ENCODE measurements at places on chromosomes 6 and 20. TPM values are rescaled to one million over a fixed set of nuclear protein-coding genes. Genes with fewer than 3 reads are reported as not detected.

DNA sequence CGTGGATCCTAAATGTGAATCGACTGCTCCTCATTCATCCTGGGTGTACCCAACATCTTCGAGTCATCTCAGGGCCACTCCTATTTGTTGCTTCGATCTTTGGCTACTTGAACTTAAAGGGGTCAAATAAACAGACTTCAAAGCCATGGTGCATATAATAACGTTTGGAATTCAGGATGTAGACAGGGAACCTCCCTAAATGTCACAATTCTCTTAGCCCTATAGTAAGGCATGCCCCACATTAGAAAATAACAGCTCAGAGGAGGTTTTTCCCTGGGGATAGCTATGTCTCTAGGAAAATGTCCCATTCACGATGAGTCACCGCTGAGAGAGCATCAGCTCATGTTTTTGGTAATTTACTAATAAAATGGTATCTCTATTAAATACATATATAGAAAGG is 54.8 kb upstream of the BMP6 start:
- no peak for DNase-seq

GRCh38 chr6:113122060-113122459 is 735.1 kb upstream of the MARCKS start:
- no peak for DNase-seq

EYA4 gene
- not detected for total RNA-seq

GRCh38 chr20:23459461-23460150 is 6.9 kb upstream of the CST11 start:
- no peak for DNase-seq

GRCh38 chr6:9398071-9398766 is 962.9 kb upstream of the SLC35B3 start:
- DNase-seq = no peak

MLIP gene
- total RNA-seq = not detected

MATN4 gene
- 0.13 TPM for total RNA-seq

HLA-DRA gene
- 1.8 TPM for total RNA-seq

SPINT4 gene
- not detected for total RNA-seq

FKBP5 gene
- 104 TPM for total RNA-seq

DNA sequence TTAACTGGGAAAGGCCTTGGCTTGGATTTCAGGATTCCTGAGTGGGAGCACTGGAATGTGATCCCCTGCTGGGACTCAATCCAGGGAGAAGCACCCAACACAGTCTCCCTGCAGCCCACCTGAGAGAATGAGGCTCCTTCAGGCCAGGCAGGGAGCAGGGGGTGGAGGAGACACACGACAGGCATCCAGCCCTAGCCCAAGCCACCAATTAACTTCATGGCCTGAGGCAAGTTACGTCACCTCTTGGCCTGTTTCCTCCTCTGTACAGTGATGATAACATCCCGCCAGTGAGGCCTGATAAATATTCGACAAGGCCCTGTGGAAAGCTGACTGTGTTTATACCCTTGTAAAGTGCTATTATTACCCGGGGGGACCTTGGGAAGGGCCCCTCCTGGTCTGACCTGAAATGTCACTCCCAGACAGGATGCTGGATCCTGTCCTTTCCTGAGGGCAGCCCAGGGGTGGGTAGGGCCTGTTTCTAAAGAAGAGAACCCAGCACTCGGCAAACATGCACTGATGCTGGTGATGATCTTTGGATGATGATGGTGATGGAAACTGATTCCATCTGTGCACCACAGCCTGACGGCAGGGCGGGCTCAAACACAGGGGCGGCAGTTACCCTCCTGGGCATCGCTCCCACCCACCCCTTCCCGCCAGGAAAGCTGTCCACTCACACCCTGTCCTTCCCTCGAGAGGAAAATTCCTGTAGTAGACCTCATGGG is 12.4 kb downstream of the FRS3 start:
- DNase-seq = peak; percentile 85

- DNase-seq = no peak
These were observed 28.4 kb downstream of the SYNDIG1 start for GRCh38 chr20:24497851-24498250.

DNA sequence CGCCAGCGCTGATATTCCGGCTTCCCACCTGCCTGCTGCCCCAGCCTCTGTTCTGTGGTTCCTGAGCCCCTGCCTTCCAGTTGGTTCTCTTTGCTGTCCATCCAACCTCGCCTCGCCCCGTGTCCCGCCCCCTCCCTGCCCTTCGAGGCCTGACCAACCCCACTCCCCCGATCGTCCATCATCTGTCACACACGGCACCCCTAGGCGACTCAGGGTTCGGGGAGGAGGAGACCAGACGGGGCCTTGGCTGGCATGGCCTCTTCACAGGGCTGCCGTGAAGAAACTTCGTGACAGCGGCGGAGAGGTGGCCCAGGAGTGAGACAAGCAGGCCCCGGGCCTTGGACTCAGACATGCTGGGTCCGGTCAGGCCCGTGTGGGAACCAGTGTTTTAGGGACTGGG is 226.1 kb downstream of the QKI start:
- DNase-seq = no peak

RSPO3 gene
- total RNA-seq = not detected

UST gene
- not detected for total RNA-seq

LRFN2 gene
- not detected for total RNA-seq

GRCh38 chr6:158837684-158838625 is 18.8 kb upstream of the EZR start:
- no peak for DNase-seq

NOTCH4 gene
- 2.7 TPM for total RNA-seq

DNA sequence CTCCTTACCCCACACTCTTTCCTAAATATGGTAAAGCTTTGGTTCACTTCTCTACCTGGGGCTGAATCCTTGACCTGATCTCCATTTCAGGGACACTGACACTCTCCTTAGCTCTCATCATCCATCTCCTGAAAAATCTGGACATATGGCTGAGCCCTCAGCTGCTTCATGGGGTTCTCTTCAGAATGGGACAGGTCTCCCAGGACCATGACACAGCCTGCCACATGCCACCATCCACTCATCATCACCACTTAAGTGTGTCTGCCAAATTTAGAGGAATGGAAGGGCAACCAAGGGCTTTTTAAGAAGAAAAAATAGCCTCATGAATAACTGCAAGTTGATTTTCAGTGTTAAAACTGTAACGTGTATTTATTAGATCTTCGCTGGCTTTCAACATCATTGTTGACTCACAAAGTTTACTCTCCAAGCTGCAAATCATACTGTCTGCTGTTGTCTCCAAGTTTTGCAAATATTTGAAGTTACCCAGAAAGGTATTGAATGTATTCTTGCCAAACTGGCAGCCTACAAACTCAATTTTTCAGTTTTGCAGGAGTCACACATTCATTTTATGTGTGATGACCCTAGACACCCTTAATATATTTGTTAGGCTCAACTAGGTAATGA is 41.1 kb downstream of the HS3ST5 start:
- DNase-seq = no peak

GRCh38 chr20:29325304-29325640 is 1932.2 kb upstream of the DEFB115 start:
- peak; percentile 20 for DNase-seq

QRSL1 gene
- total RNA-seq = 19.6 TPM

DNA sequence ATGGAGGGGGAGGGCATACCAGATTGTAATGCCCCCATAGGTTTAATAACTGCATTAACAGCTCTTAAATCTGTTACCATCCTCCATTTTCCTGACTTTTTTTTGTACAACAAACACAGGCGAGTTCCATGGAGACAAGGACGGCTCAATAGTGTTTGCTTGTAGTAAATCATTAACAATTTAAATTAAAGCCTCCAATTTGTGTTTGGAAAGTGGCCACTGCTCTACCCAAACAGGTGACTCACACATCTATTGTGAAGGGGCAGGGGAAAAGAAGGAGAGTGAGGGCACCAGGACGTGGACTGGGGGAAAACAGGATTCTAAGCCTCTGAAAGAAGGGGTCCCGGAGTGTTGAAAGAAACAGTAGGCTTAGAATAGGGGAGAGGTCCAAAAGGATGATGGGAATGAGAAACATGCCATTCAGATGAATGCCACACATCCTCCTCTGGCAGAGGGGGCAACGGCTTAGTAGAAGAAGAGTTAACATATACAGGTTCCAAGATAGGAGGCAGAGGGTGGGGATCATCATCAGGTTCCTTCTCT is 6.9 kb downstream of the GLYATL3 start:
- no peak for DNase-seq

- no peak for DNase-seq
These were observed 30.4 kb upstream of the CD93 start for GRCh38 chr20:23116311-23117089.

DNA sequence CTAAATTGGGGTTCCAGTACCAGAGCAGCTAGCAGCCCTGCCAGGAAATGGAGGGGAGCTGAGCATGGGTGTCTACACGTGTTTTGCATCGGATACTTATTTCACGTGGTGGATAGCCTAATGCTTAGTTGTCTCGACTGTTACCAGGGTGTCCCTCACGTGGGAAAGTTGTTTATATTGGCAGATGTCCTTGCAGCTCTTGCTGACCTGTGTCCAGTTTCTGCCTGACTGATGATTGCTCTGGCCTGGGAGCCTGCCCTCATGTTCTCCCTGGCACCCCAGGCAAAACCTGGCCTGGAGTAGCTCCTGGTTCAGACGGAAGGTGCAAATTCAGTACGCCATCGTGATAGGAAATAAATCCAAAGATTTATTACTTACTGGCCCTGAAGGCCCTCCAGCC is 11.8 kb upstream of the FERMT1 start:
- no peak for DNase-seq

DNA sequence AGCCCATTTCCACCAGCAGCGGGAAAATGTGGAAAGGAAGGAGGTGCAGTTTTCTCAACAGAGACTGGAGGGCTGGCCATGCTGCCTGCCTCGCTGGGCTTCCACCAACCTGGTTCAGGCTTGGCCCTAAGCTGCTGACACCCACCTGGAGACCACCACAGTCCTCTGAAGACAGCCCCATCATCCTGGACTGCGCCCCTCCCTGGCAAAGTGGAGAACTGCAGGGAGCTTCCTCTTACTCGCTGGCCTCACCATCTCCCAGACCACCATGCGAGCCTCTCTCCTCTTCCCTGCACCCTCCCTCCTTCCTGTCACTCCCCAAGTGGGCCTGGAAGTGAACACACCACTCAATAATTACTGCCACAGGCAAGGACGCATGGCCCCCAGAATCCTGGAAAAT is 71.5 kb downstream of the PSMG4 start:
- peak; percentile 30 for DNase-seq

- no peak for DNase-seq
These were observed 46.3 kb upstream of the BTN3A2 start for GRCh38 chr6:26318459-26319404.

- no peak for DNase-seq
These were observed 30.9 kb upstream of the OCSTAMP start for GRCh38 chr20:46581391-46581790.

- DNase-seq = no peak
These were observed 217.6 kb upstream of the HDDC2 start for GRCh38 chr6:125519367-125519766.

CLPSL1 gene
- total RNA-seq = not detected

TCF15 gene
- 3.8 TPM for total RNA-seq

DNA sequence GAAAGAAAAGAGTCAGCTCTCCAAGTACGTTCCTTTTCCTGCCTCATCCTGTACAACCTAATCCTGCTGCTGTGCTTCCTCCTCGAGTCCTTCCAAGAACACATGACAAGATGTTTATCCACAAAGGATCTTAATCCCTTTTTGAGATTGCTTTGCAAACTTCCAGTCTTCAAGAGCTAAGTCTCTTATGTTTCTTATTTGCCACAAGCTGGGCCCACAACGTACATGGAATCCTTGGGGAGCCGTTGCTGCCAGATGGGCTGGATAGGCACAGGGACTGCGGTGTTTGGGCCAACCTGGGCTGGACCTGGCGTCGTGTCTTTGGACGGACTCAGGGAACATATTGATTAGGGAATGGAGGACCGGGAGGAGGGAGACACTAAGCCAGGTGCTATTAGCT is 79.7 kb upstream of the AFDN start:
- DNase-seq = no peak

DNA sequence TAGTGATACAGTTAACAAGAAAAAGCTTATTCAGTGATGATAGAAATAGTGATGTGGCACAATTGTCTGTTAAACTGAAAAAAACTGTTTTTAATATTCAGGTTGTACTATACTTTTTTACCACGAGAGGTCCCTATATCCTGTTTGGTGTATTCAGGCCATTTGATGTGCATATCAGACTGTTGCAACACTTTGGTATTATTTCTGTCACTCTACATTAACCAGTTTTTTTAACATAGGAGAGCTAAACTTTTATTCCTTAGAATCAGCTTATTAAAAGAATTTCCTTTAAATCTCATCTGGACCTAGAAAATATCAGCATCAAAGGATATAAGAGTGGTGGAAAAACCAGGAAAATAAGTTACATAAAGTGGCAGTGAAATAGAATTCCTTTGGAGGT is 36.8 kb downstream of the TSPYL4 start:
- DNase-seq = peak; percentile 27

- DNase-seq = no peak
These were observed 49.9 kb downstream of the PXDC1 start for GRCh38 chr6:3701631-3702030.

- no peak for DNase-seq
These were observed 420.9 kb upstream of the JAG1 start for GRCh38 chr20:11094711-11095110.

DNA sequence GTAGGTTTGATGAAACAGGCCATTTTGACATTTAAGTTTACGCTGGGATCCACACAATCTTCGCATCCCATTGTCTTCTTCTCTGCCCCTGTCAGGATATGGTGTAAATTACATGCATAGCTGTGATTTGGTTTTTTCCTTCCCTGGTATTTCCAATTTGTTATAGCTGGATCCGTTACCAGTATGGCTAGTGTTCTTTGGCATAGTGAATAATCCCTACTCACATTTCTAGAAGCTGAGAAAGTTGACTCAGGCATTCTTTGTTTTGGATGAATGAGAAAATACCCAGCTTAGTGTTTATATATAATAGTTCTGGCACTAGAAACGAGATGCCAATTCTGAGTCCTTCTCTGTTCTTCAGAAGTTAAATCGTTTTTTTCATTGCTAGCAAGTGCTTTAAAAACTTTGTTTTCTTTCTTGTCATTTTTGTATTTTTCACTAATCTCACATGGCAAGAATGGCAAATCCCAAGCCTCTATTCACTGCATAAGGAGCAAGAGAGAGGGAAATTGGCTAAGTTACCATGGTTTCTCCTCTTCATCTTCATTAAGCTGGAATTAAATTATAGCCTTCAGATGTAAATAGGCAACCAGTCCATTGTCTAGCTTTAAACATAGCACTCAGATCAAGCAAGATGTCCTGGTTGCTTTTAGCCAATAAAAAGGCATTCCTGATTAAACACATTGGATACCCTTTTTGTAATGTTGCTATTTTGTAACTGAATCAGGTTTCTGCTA is 91.9 kb upstream of the LAMP5 start:
- DNase-seq = no peak

PNRC1 gene
- total RNA-seq = 10.8 TPM

- no peak for DNase-seq
These were observed 540.7 kb downstream of the BMP2 start for GRCh38 chr20:7308163-7308562.

BPIFA1 gene
- total RNA-seq = not detected
